ENCODE measurements at places on chromosomes 11 and 22.

- no peak for DNase-seq
Measured at GRCh38 chr11:66368484-66368883, 3.1 kb downstream of the SLC29A2 start.

- no peak for DNase-seq
Measured at GRCh38 chr11:122727101-122727929, 71.8 kb downstream of the UBASH3B start.

DNA sequence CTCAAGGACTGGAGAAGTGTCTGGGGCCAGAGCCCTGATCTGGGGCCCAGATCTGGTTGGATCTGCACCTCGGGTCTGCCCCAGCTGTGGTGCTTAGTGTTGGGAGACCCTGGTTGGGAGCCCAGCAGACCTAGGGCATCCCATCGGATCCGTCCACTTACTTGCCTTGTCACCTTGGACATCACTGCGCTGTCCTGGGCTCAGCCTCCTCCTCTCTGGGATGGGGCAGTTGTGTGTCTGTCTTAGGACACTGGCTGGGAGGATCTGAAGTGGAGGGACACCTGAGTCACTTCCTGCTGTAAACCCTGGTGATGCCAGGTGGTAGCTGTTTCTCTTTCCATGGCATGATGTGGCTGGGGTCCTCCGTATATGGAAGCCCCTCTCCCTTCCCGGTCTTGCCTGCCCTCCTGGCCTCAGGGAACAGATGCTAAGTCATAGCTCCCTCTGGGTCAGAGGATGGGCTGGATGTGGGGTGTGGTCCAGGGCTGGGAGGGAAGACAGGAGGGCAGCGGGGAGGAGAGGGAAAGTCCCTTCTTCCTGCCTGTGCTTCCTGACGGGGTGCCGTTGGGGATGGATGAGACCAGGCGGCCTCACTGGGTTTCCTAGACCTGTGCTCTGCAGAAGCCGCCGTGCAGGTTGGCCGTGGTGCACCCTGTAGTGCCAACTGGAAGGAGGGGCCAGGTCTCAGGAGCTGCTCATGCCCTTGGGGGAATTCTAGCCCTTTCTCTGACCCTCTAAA, 12.1 kb upstream of the OMP start:
- DNase-seq, result no peak

- no peak for DNase-seq
Measured at GRCh38 chr11:49851971-49852389, 100.2 kb upstream of the OR4C13 start.

DNA sequence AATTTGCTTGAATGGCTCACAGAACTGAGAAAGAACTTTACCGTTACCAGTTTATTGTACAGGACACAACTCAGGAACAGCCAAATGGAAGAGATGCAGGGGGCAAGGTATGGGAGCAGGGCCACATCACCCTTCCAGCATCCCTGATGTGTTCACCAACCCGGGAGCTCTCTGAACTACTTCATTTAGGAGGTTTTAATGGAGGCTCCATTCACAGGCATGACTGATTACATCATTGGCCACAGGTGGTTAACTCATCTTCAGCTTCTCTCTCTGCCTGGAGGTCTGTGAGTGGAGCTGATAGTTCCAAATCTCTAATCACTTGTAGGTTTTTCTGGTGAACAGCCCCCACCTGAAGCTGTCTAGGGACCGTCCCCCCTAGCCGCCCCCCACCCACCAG, 83.5 kb downstream of the SLC36A4 start:
- DNase-seq, result no peak

GRCh38 chr22:44975427-44976262, 34.2 kb downstream of the PHF21B start:
- DNase-seq, result peak; percentile 55

DNA sequence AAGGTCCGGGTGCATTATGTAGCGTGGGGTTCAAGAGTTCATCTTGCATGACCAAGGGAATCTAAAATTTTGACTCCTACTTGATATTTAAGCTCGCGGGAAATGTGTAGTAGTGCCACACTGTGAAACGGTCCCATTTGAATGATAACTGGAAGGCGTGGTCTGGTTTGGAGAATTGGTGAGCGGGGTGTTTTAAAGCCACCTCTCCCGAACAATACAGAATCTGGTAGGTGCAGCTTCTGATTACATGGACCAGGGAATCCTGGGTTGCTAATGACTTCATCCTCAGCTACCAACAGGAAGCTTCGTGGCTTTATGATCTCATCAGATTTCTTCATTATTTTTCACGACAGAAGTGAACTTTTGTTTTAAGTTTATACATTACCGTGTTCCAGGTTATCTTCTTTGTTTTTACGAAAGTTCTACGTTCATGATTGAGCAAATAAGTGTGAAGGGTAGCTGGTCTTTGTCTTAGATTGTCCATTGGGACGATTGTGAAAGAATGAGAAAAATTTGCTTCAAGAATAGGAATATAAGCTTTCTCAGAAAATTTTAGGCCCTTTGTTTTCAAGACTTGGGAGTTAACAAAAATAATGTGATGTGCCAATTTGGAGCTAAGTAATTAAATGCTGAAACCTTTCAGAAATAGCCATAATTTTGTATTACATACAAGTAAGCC, 1.7 kb downstream of the QSER1 start:
- no peak for DNase-seq

- DNase-seq, result no peak
Measured at GRCh38 chr11:47466201-47466600, 17.3 kb upstream of the RAPSN start.

- no peak for DNase-seq
Measured at GRCh38 chr11:104259121-104259610, 95.2 kb upstream of the PDGFD start.

DNA sequence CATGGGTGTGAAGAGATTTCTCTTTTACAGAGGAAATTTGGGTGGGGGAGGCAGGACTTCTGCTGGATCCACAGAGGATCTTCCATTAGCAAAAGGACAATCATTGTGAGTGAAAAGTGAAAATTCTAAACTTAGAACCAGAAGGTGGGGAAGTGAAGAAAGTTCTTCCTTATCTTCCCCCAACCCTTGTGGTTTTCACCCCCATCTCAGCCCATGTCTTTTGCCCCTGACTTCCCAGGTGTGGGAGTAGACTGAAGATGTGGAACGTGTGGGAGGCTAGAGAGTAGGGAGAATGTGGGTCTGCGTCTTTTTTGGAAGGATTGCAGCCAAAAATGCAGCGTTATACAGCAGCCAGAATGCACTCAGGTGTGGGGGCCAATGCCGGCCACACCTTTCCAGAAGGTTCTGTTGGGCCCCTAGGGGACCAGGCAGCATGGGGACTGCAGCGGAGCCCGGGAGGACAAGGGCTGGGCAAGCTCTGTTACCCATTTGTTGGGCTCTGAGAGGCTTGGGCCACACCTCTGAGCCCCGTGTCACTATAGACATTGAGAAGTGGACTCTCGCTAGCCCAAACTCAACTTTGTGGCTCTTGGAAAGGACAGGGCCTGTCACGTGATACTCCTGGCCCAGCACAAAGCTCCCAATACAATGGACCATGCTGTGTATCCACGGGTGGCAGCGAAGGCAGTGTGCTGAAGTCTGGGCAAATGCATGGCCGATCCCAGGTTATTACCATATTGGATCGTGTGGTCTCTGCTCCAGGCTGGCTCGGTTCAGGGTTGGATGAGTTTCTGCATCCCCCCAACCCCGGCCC, 32.8 kb upstream of the LINC01488 start:
- no peak for DNase-seq

- no peak for DNase-seq
Measured at GRCh38 chr11:112103446-112103845, 16.8 kb downstream of the SDHD start.

- no peak for DNase-seq
Measured at GRCh38 chr11:118240999-118241763, 11.0 kb downstream of the MPZL3 start.

- no peak for DNase-seq
Measured at GRCh38 chr11:68988491-68988890, 7.7 kb upstream of the MRGPRD start.

DNA sequence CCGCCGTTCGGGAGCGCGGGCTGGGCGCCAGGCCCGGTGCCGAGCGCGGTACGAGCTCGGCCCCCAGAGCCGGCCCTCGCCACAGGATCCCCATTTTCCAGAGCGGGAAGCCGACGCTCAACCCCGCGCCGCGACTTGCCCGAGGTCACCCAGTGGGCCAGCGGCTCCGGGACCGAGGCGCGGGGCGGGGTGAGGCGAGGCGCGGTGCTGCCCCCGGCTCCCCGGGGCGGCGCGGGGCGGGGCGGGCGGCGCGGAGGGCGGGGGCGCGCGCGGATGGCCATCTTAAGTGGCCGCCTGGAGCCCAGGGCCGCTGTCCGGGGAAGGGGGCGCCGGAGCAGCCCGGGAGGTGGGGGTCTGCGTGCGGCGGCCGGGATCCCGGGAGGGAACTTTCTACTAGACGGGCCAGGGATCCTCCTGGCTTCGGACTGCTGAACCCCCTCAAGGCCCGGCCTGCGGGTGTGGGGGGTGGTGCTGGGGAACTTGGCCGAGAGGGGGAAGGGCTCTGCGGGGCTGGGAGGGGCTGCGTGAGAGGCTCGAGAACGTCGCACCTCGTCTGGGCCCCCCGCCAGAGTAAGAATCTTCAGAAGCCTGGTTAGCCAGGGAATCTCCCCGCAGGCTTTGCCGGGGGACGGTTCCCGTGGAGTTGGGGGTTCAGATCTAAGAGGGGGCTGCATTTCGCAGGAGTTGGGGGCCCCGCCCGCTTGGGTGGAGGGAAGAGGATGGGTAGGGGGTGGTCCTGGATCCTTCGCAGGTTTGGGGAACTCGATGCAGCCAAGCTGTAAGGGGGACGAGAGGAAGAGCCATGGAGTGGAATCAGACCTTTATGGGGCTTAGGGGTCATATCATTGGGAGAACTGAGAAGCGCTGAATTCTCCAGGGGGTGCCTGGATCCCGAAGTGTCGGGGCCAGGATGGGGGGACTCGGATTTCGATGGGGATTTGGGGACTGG, 678 bp upstream of the INPPL1 start:
- no peak for DNase-seq

DNA sequence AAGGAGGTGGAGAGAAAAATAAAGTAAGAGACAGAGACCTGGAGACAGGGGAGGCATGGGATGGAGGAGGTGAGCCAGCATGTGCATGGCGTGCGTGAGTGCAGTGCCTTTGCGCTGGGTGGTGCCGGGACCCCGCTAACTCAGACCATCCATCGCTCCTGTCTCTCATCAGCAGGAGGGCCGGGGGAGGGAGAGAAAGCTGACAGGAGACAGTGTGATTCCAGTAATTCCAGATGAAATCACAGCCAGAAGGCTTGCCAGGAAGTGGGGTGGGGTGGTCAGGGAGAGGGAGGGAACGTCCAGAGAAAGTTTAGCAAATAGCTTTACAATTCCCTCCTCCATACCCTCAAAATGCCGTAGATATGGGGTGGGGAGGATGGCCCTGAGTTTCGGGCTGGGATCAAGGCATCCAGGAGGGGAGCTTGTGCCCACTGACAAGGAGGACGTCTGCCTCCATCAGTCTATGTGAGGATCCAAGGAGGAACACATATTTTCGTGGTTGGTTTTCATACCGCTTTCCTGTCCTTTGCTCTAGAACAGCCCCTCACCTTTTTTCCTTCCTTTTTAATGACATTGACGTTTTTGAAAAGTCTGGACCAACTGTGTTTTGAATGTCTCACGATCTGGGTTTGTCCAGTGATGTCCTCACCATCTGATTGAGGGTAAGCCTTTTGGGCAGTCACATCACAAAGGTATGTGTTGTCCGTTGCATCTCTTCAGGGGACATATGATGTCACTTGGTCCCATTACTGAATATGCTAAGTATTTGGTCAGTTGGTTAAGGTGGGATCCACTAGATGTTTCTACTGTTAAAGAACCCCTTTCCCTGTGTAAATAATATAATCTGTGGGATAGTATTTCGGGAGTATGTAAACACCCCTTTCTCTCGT, 567.3 kb downstream of the MIAT start:
- no peak for DNase-seq

DNA sequence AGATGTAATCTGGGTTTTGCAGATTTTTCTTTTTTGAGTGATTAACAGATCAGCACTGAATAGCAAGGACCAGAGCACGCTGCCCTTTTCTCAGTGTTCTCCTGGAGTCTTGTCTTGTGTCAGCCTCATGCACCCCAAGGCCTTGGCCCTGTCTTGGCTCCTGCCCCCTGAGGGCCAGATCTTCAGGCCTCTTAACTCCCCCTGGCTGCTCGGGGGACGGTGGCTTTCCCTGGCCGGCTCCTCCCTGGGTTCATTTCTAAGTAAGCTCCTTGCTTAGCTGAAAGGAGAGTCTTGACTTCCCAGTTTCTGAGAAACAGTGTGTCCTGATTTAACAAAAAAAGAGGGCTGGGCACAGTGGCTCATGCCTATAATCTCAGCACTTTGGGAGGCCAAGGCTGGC, 1139.3 kb downstream of the BRD1 start:
- no peak for DNase-seq

DNA sequence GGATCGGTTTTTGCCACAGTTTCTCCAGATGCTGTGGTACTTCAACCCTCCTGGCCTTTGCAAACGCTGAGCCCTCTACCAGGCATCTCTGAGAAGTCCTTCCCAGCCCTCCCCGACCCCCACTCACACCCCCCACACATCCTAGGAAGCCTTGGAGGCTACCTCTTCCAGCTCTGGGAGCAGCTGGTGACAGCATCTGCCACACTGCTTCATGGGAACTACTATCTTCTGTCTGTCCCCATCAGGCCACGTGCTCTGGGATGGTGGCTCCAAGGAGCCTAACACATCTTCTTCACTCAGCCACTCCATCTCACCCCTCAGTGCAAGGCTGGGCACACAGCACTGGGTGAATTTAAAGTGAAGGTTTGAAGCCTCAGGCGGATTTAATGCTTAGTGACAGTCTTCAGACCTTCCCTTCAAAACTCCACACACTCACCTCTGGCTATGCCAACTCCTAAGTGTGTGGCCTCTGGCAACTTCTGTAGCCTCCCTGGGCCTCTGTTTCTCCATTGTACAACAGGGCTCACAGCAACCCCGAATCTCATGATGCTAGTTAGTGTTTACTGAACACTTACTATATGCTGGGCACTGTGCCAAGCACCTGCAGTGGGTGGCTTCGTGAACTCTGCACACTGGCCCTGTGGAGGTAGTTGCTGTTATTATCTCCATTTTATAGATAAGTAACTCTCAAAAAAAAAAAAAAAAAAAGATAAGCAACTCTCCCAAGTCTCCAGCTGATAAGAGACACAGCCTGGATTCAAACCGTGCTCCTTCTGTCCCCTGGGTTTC, 7.3 kb upstream of the TP53I11 start:
- no peak for DNase-seq

DNA sequence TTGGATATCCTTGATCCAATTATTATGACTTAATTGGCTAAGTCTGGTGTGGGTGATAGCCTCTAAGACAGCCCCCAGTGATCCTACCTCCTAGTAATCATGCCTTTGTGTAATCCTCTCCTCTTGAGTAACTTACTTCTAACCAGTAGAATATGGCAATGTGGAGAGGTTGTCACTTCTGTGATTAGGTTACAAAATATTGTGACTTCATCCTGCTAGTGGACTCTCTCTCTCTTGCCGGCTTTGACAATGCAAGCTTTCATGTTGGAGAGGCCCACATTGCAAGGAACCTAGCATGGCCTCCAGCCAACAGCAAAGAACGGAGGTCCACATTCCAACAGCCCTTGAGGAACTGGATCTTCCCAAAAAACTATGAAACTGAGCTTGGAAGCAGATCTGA, 19.5 kb downstream of the YPEL4 start:
- no peak for DNase-seq

- no peak for DNase-seq
Measured at GRCh38 chr22:39292031-39292462, 27.4 kb downstream of the RPL3 start.

GRCh38 chr22:27610863-27611786, 190.4 kb downstream of the MN1 start:
- DNase-seq, result no peak

- DNase-seq, result no peak
Measured at GRCh38 chr11:116661056-116661455, 111.7 kb downstream of the BUD13 start.

- no peak for DNase-seq
Measured at GRCh38 chr11:37849706-37850105, 1251.7 kb upstream of the RAG2 start.

- no peak for DNase-seq
Measured at GRCh38 chr11:61309739-61310138, 14.6 kb upstream of the VWCE start.
